ENCODE measurements at places on chromosomes 12 and 14.

- DNase-seq = no peak
Observed at GRCh38 chr12:49680075-49680474, 27.1 kb downstream of the FMNL3 start.

DNA sequence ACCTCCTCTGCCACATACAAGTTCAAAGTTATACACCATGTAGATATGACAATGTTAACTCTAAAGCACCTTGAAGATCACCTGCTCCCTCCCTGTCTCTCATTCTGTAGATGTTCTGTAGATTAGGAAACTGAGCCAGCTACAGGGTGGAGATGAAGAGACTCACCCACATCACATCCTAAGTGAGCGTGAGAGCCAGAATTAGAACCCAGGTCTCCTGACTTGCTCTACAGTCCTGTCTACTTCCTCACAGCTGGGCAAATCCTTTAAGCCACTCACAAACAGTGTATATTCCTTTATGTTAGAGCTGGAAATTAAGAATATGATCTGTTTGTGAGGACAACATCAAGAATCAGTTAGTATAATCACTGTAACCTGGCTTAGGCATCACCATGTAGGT lies 1.8 kb downstream of the APPL2 start:
- DNase-seq = no peak

- no peak for DNase-seq
Observed at GRCh38 chr14:100293497-100294212, 12.6 kb downstream of the SLC25A29 start.

DNA sequence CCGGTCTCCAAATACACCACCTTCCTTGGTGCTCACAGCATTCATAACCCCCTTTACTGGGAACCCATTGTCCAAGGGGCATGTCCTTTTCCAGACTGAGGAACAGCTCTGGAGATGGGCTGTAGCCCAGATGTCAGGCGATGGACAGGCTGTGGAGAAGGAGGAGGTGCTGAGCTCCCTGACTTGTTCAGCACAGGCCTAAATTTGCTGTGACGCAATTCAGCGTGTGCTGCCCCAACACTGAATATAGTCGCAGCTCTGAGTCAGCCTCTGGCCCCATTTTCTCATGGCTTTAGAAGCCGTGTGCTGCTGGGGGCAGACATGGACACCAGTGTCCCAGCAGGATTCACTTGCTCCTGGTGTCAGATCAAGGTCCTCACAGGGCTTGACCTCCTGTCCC lies 269.1 kb downstream of the EMP1 start:
- DNase-seq = no peak

- no peak for DNase-seq
Observed at GRCh38 chr12:127516467-127516866, 750.5 kb upstream of the TMEM132C start.

DNA sequence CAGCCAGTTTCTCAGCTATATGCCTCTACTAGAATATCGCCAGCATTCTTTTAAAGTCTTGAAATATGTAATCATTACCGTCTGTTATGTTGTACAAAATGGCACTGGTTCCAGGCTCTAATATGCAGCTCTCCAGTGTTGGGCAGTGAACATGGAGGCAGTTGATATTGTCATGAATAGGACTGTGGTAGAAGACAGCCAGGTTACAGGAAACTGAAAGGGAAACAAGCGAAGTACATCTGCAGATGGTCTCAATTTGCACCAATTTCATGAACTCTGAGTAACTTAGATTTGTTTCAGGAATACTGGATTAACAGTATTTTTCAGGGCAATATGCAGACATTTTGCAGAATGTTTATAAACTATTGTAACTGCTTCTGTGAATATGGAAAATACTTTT lies 13.4 kb upstream of the KLHL42 start:
- no peak for DNase-seq

GRCh38 chr12:27709932-27710591 lies 570 bp upstream of the MRPS35 start:
- no peak for DNase-seq

- DNase-seq = no peak
Observed at GRCh38 chr12:131962069-131962468, 12.3 kb downstream of the EP400 start.

GRCh38 chr14:105700622-105701288 lies 174.4 kb downstream of the TMEM121 start:
- no peak for DNase-seq

- DNase-seq = no peak
Observed at GRCh38 chr12:12398026-12398859, 41.4 kb downstream of the BORCS5 start.

DNA sequence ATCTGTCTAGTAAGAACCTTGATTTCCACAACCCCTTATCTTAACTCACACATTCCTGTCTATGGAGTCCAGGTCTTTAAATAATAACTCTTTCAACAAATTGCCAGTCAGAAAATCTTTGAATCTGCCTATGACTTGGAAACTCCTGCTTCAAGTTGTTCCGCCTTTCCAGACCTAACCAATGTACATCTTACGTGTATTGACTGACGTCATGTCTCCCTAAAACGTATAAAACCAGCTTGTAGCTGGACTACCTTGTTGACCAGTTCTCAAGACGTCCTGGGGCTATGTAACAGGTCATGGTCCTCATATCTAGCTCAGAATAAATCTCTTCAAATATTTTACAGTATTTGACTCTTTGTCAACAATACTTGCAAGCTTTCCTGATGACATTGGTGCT lies 337.0 kb downstream of the TMEM132D start:
- no peak for DNase-seq

- no peak for DNase-seq
Observed at GRCh38 chr14:53517270-53517960, 364.3 kb upstream of the DDHD1 start.

- no peak for DNase-seq
Observed at GRCh38 chr12:20370866-20371519, 2.7 kb downstream of the PDE3A start.

GRCh38 chr14:63761351-63762117 lies 33.7 kb upstream of the SGPP1 start:
- no peak for DNase-seq

DNA sequence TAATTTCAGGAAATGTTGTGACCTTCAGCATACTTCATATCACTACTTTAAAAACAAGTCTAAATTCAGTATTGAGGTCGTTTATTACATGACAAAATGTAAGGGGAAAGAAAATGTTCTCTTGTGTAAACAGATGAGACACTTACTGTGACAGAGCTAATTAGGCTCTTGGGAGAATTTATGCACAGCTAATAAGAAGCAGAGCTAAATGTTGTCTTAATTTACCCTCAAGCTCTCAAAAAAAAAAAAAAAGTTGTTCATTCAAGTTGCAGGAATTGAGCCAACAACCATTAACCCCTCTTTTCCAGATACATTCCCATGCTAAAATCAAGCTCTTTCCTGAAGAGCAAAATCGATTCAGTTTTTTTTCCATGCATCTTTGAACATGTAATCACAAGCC lies 1419.4 kb downstream of the FSCB start:
- DNase-seq = no peak

- no peak for DNase-seq
Observed at GRCh38 chr12:82242729-82243128, 115.5 kb downstream of the CCDC59 start.

- DNase-seq = no peak
Observed at GRCh38 chr12:120725151-120725658, 421 bp upstream of the ACADS start.

GRCh38 chr14:76464856-76465255 lies 88.9 kb downstream of the ESRRB start:
- DNase-seq = no peak

DNA sequence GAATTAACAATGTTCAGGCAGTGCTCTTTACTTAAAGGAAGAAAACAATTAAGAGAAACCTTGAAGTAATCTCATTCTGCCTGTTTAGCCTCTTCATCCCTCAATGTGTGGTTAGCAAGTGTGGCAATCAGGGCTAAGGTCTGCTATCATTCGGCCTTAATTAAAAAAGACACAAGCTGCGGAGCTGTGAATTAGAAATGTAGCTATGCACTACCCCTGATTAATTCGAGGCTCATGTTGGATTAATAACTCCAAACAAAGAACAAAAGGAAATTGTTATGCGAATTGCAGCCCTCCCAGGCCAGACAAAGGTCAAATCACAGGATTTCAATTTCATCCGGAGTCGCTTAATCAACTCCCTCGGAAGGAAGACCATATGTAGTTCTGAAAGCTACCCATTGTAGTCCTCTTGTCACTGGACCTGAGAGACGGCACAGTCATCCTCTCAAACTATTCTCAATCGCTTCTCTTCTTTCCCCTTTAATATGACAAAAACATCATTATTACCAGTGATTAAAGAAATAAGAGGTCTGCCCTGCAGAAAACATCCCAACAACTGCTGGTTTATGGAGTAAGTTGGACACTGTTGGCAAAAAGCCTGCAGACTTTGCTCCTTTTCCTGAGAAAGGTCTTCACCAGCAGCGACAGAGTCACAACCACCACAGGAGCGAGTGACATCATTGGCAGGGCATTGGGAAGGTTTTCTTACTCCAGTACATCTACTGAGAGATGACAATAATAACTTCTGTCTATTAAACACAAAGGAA lies 71.1 kb upstream of the SOX5 start:
- DNase-seq = no peak

DNA sequence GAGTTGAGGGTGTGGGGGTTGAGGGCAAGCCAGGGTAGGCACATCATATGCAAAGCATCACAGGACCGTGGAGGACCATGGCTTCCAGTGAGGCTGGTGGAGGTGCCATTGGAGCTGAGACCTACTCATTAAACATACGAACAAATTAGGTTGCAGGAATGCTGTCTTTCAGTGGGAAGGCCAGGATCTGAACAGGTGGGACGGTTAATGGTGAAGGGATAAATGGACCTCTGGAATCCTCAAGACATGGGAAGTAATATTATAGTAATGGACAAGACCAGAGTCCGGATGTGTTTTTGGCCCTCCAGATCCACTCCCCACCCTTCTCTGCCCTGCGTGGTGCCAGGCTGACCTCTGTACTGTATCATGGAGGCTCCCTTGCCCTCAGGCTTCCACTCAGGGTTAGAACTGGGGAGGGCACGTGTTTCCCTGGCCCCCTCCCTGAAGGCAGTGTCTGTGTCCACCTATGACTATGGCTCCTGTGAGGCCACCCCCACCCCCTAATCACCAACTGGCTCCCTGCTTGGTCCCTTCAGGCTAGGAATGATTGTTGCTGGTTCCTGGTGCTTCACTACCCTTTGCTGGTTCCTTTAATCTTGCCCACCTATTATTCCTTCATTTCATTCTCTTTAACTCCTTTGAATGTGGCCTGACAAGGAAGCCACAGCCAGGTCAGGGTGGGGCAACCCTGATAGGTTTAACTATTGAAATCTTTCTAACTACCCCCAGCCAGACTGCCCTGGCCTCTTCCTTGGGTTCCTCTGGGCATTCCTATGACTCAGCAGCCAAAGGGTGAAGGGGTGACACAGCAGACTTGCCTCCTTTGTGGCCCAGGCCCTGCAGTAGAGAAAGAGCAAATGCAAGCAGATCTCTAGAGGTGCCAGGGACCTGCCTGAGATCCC lies 10.7 kb downstream of the DHRS2 start:
- DNase-seq = no peak

DNA sequence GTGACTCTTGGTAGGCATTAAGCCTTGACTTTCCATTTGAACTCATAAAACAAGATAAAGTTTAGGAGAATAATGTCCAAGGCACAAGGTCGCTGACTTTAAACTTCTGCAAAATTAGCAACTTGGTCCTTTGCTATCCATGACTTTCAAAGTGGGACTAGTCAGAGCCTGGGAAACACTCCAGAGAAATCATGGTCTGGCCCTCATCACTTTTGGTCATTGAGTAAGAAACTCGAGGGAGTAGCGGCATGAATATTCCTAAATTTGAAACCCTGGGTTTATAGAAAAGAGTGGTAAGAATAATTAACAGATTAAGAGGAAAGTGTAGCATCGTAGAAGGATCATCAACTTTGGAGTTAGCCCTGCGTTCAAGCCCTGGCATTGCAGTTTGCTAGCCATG lies 16.9 kb upstream of the APPL2 start:
- DNase-seq = no peak

DNA sequence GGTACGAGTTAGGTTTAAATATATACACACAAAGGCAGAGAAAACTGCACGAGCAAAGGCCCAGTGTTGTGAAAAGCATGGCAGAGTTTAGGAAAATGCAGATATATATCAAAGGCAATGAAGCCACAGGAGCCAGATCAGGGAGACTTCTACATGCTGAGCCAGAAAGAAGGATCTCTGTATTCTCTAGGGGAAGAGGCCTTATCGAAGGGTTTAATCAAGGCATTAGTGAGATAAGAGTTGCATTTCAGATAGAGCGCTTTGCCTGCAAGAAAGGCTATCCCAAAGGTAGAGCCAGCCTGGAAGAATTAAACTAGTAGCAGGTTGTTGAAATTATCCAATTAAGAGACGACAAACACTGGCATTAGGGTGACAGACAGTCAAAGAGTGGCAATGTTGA lies 7.6 kb downstream of the PTPRO start:
- DNase-seq = no peak

DNA sequence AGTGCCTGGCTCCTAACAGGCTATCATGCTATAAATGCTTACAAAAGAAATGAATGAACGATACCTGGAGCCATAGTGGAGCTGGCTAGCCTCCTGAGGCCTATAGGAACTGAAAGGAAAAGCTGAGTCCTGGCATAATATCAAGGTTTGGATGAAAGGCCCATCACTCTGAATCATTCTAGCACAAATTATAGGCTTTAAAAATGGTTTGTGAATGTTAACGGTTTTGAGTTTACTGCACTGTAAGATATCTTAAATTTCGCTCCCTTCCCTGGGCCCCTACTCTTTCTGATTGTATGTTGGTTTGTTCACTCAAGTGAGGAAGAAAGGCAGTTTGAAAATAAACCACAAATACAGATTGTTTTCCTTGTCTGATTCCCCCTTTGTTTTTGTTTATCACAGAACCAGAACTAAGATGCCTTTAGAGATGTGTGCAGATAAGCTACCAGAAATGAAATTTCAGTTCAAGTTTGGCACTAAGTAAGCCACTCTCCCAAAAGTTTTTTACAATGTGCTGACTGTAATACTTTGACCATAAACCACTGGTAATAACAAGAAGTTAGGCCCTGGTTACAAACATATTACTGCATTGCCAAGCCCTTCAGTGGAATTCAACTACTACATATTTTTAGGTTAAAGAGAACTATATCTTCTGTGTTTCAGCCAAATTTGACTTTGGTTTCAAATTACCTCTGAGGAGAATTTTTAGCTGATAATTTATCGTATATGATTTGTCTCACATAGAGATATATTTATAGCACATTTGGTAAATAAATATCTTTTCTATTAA lies 89.5 kb downstream of the ALX1 start:
- no peak for DNase-seq

DNA sequence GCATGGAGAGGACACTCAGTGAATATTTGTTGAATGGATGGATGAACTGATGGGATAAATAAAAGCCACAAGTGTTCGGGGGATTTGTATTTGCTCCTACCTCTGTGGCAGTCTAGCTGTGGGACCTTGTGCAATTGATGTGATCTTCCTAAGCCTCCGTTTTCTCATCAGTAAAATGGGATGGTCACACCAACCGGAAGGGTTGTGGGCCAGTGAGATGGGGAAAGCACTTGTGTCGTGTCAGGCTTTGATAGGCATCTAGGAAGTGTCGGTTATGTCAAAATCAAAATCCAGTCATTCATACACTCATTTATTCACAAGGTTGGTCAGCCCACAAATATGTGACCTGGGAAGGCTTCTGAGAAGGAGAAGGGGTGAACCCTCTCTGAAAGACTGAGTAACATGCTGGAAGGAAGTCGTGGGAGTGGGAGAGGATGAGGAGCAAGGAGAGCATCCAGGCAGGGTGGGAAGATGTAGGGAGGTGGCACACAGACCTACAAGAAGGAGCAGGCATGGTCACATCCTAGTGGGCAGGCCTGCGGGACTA lies 7.8 kb upstream of the SERPINA9 start:
- DNase-seq = no peak

- DNase-seq = no peak
Observed at GRCh38 chr14:35395283-35395682, 9.3 kb downstream of the NFKBIA start.

- DNase-seq = peak; percentile 5
Observed at GRCh38 chr12:76586764-76587395, 27.3 kb upstream of the OSBPL8 start.
